ENCODE measurements at places on chromosomes 3 and 15. TPM values are rescaled to one million over a fixed set of nuclear protein-coding genes. Genes with fewer than 3 reads are reported as not detected.

The SYNM gene
- 7.4 TPM for total RNA-seq

The MOBP gene
- total RNA-seq = not detected

The EOMES gene
- total RNA-seq = not detected

The SLC35G2 gene
- total RNA-seq = 6.7 TPM

The LXN gene
- total RNA-seq = not detected

The GRIP2 gene
- total RNA-seq = not detected

The SENP8 gene
- 0.84 TPM for total RNA-seq

The CFAP20DC gene
- 1.3 TPM for total RNA-seq

The PROK2 gene
- total RNA-seq = not detected

The UACA gene
- total RNA-seq = 51.6 TPM

The ZNF501 gene
- 1.2 TPM for total RNA-seq

The SH3GL3 gene
- 0.15 TPM for total RNA-seq

The CPA3 gene
- not detected for total RNA-seq

The SCAPER gene
- 17.0 TPM for total RNA-seq

The IGSF11 gene
- total RNA-seq = not detected
